ENCODE measurements at places on chromosomes 6 and 20.

- no peak for DNase-seq
Observed at GRCh38 chr6:124888581-124889371, 73.5 kb upstream of the RNF217 start.

DNA sequence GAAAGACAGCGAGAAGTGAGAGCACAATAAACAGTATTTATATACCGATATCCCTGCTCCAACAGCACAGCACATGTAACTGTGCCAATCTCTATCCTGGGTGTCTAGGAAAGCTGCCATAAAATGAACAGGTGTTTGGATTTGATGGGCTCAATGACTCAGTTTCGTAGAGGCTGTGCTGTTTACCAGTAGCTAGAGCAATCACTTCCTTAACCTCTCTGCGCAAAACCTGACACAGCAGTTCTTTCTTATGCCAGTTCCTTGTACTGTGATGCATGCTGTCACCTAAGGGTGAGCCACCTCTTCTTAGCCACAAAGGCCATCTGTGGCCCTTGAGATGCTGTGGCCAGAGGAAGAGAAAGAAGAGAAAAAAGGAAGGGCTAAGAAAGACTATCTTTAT lies 59.3 kb downstream of the SHPRH start:
- no peak for DNase-seq

DNA sequence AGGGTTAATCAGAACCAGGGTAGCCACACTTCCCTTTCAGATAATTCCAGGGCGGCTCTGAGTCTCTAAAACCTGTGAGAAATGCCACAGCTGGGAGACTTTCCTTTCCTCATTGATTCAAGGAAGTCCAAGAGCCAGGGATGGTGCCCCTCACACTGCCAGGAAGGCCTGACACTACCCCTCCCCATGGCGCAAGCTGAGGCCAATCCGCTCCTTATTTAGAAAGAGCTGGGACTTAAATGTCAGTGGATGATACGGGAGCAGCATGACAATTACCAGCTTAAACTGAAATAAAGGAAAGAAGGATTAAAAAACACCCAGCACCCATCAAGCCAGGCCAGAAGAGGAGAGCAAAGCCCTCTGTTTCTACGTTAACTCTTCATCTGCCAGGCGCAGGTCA lies 244.4 kb downstream of the LRFN2 start:
- DNase-seq: no peak

DNA sequence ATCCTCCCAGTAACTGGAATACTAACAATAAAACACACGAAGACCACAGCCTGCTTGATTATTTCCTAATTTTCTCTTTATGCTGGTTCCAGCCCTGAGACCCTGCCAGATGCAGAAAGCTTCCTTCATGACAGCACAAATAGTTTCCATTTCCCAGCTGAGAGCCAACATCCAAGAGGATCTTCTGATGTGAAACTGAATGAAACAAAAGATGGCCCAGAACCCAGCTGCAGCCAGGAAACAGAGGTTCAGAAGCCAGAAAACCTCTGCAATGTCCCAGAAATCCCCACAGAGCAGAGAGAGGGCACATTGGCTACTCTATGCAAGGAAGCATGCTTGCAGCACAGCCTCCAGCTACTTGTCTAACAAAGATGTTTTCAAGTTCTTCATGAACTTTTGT lies 61.8 kb upstream of the PLEKHG1 start:
- DNase-seq: no peak

DNA sequence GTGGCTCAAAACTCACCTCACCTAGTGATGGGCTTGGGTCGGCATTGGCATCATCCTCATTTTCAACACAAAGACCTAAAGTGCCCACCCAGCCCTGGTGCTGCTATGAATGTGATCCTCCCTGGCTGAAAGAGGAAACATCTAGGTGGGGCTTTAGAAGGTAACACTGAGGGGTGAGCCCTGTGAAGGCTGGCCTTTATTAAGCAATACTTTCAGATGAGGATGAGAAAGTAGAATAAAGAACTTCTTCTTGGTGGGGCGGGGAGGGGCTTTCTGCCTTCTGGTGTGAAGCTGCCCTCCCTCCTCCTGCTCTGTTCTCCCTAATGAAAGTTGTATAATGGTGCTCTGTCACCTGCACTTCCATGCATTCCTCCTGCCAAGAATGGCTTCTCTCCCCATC lies 133.0 kb upstream of the TRAF3IP2 start:
- no peak for DNase-seq

DNA sequence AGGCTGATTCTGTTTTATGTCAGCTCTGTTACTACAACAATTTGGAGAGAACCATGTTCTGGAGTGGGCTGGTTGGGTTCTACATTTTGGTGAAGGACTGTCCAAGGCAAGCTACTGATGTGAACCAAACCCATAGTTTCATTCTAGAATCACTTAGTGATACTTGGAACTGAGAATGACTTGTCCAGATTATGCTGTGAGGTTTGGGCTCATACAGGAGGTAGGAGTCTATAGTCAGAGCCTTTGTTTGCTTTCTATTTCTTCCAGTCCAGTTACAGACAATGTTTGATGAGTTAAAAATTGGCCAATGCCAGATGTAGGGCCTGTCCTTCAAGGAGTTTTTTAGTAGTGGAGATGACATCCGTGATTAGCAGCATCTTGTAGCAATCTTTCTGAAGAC lies 97.9 kb downstream of the LRRC1 start:
- DNase-seq: no peak

GRCh38 chr6:9455864-9456658 lies 958.8 kb downstream of the TFAP2A start:
- no peak for DNase-seq
